GM04504 (cell line): ENCODE measurements at places on chromosomes 13 and 19.

DNA sequence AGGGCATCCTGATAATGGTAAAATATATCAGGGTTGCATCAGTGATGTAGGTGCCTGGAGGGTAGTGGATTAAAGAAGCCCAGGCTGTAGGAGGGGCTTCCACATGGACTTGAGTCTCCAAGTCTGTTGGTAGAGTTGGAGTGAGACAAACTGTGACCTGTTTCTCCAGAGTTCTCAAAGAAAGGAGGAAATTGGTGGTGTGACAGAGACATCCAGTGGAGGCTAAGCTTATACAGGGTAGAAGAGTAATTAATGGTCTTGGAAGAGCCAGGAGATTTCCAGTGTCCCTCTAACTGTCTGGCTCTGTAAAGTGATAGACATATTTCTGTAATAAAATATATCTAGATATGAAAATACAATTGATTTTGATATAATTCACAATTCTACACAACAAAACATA lies 61.1 kb downstream of the GPC5 start:
- DNase-seq: no peak

GRCh38 chr13:73943137-73943964 lies 190.9 kb downstream of the KLF12 start:
- DNase-seq: no peak

- DNase-seq: no peak
These were observed 108.0 kb downstream of the URI1 start for GRCh38 chr19:30049846-30050667.

- DNase-seq: no peak
These were observed 4.8 kb upstream of the LGALS7B start for GRCh38 chr19:38784224-38784623.

GRCh38 chr13:59690857-59691500 lies 472.7 kb downstream of the DIAPH3 start:
- DNase-seq: no peak

DNA sequence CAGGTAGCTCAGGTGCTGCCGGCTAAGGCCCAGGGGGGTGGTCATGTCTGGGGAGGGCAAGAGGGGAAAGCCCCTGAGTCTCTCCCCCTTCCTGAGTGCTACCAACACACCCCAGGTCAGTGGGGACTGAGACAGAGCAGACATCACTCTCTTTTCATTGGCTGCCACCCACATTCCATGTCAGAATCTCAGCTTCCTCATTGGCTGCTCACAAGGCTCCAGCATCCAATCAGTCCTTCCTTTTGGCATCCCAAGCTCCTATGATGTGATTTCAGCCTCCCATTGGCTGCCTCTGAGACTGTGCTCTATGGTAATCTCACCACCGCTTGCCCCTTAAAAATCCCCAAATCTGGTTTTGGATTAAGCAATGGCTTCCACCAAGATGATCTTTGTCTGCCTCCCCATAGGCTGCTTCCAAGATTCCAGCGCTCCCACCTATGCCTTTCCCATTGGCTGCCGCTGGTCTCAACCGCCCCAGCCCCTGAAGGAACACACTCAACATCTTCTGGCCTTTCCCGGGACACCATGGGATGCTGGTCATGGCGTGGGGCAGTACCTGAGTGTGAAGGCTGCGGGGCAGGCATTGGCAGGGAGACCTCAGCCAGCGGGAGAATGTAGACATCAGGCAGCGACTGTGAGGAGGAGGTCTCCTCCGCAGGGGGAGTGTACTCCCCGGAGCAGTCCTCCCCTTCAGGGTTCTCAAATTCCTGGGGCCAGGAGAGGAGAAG lies 2.0 kb downstream of the LMTK3 start:
- DNase-seq: no peak

GRCh38 chr13:40563350-40564125 lies 102.9 kb downstream of the FOXO1 start:
- no peak for DNase-seq

- DNase-seq: no peak
These were observed 11.5 kb downstream of the BEST2 start for GRCh38 chr19:12763100-12763499.

- no peak for DNase-seq
These were observed 321.8 kb downstream of the TEX29 start for GRCh38 chr13:111642156-111642767.

DNA sequence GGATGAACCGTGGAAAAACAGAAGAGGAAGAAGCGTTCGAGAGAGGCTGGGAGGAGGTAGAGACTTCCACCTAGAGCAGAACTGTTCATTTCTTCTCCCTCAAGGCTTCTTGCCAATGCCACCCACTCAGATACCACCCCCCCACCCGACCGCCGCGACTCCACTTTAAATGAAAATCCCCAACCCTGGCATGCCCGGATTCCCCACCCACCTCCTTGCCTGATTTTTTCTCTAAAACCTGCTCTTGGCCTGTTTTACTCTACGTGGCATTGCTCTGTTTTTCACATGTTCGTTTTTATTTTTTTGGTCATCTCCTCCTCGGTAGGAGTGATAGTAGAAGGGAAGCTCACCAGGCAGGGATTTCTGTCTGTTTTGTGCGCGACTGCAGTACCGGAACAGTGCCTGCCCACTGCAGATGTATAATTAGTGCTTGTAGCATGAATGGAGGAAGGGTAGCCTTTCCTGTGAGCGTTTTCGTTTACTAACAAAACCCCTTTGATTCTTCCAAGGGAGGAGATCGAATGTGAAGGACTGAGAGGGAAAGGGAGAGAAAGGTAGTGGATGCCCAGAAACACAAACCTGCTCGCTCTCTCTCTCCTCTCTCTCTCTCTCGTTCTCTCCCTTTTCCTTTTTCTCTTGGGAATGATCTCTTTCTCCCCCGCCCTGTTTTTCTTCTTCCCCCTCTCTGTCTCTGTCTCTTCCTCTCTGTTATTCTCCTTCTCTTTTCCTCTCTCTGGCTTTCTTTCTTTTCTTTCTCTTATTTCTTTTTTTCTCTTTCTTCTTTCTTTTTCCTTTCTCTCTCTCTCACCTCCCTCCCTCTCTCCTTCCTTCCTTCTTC lies 2.2 kb downstream of the CD70 start:
- DNase-seq: no peak

GRCh38 chr19:17419621-17420474 lies at the start of gene MVB12A:
MVB12A (plus strand) TSS chr19:17420047; CDS start chr19:17420136, 89 bp downstream.
- peak; percentile 98 for DNase-seq

GRCh38 chr13:50826035-50826434 lies 17.5 kb downstream of the DLEU7 start:
- DNase-seq: no peak

- DNase-seq: no peak
These were observed 42.9 kb downstream of the CRYL1 start for GRCh38 chr13:20482787-20483186.

GRCh38 chr19:43798546-43799409 lies 3.5 kb downstream of the LYPD5 start:
- DNase-seq: no peak

DNA sequence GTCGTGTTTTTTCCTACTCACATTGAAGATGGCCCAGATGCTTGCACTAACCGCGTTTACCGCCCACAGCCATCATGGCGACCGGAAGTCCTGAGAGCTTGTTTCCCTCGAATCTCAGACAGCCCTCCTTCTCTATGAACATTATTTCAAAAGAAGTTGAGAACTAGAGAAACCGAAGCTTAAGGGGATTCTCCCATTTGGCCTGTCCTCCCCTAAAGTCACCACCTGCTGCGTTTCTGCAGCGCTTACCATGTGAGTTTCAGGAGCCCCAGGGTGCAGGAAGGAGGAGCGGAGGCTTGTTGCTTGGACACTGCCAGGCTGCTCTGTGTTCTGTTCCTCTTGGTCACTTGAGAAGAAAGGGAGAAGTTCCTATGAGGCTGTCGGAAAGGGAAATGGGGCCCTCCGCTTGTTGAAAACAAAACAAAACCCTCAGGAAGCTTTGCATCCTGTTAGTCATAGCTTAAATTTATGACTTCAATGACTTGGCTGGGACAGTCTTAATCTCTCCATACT lies 6.2 kb downstream of the CARD8 start:
- no peak for DNase-seq

DNA sequence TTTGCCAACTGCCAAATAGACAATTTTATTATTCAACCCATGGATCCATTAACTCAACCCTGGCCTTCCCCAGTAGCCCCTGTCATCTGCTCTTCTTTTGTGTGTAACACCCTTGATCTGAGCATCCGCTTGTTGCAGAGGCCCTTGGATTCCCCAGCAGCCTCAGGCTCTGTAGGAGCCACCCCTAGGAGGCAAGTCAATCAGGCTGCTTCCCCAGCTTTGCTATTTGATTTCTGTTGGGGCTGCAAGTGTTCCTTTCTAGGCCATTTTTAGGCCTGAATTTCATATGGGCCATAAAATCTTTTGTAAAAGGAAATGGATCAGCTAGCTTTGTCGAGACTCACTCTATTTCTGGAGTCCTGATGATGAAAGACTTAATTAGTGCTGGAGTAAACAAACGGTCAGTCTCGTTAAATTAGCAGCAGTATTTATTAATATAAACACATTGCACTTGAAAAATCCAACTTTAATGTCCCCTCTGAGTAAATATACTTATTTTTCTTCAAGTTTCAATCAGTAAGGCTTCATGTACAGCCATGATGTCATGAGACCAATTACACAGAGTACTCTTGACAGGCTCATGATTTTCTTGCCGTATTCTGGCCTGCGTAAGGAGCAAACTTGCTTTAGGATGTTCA lies 105.3 kb downstream of the RGCC start:
- DNase-seq: no peak

- DNase-seq: no peak
These were observed 14.0 kb downstream of the FRY start for GRCh38 chr13:32045537-32045936.

- no peak for DNase-seq
These were observed 5.6 kb upstream of the SYDE1 start for GRCh38 chr19:15101479-15102082.

DNA sequence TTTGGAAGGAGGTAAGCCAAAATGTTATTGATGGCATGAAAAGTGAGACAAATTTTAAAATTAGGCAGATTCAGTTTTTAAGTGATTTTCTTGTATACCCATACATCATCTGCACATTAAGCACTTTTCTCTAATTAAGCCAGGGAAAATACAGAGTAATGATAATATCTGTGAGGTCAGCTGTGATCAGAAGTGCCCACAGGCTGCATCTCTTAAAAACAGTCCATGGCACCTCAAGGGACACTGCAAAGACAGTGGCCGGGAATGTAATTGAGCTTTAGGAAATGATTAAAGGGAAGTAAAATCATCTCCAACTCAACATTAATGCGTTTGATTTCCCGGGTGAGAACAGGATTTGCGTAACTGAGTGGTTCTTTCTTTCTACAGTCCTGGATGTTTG lies 2.0 kb downstream of the COL4A1 start:
- DNase-seq: no peak

DNA sequence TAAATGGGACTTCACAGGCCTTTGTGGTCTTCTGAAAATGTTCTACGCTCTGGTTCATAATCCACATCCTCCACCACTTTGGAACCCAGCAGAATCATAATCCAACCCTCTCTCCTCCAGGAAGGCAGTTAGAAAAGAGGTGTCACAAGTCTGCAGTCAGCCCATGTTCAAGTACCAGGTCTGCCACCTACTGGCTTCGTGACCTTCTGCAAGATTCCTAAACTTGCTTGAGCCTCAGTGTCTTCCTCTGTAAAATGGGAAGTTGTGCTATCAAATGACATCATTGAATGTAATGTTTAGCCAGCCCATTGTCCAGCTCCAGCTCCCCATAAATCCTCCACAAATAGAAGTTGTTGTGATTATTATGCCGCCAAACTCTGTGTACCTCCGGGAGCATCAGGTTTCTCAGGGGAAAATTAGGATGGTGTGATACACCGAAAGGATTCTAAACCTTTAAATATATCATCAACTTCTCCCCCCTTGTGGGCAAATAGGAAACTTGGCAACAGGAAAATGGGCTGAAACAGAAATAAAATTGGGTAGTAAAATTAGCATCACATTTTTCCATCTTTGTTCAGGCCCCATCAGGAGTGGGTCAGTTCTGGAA lies 109.7 kb downstream of the NUFIP1 start:
- no peak for DNase-seq

- DNase-seq: no peak
These were observed 1.9 kb upstream of the FOXO1 start for GRCh38 chr13:40668335-40668734.

DNA sequence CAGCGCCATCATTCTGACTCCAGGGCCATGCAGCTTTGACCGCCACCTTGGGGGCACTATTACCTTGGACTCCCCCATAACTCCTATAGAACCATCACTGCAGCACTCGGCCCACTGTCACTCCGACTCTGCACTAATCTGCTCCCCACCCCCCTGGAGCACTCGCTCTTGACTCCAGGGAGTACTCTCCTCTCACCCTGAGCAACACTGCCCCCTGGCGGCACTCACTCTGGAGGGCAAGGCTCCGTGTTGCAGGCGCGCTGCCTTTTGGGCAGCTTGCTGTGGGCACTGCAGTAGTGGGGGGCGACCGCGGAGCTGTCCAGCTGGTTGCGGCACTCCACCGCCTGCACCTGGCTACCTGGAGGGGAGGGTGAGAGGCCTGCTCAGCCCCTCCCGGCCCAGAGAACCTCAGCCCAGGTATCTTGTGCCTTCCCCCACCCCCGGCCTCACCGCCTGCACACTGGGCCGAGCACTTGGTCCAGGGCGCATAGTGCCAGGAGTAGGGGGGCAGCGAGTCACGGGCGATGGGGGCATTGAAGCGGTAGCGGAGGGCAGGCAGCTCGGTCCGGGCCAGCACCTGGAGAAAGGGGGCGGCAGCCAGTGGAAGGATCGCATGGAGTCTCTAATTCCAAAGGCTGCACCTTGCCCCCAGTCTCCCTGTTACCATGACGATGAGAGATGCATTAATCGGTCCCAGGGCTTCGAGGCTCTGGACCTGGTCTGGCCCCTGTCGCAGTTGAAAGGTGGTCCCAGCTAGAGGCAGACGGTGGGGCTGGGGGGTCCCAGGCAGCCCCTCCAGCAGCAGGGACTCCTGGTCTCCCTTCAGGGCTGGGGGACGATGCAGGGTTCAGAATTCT lies 8.9 kb upstream of the MYO1F start:
- DNase-seq: no peak

GRCh38 chr13:80195649-80196048 lies 145.3 kb downstream of the SPRY2 start:
- DNase-seq: no peak

GRCh38 chr19:33715462-33715861 lies 81.2 kb upstream of the KCTD15 start:
- no peak for DNase-seq

- DNase-seq: no peak
These were observed 79.5 kb upstream of the ZNF835 start for GRCh38 chr19:56751078-56751489.

DNA sequence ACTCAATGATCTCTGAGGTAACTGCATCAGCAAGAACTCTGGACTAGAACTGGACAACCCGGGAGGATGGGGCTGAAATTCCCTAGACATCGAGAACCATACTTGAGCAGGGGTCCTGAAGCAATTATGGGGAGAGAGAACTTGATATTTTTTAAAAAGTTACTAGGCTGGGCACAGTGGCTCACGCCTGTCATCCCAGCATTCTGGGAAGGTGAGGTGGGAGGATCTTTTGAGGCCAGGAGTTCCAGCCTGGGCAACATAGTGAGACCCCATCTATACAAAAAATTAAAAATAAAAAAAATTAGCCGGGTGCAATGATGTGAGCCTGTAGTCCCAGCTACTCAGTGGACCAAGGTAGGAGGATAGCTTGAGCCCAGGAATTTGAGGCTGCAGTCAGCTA lies 2.3 kb upstream of the DNAJB1 start:
- DNase-seq: no peak
